Progenitor cell of endocrine pancreas (in vitro differentiated cells): ENCODE measurements at places on chromosomes 12 and 14.

- H3K27ac ChIP-seq: peak overlapping the region; percentile 81
- no peak for DNase-seq
- H3K36me3 ChIP-seq: peaks cover 36% of the 10 kb centered on the region
- H3K4me3 ChIP-seq: no peak overlapping the region
- peaks cover 22% of the 10 kb centered on the region for H3K4me1 ChIP-seq
- no peaks in the 10 kb centered on the region for H3K27me3 ChIP-seq
These were observed 8.1 kb downstream of the ZNF219 start for GRCh38 chr14:21090194-21090939.

DNA sequence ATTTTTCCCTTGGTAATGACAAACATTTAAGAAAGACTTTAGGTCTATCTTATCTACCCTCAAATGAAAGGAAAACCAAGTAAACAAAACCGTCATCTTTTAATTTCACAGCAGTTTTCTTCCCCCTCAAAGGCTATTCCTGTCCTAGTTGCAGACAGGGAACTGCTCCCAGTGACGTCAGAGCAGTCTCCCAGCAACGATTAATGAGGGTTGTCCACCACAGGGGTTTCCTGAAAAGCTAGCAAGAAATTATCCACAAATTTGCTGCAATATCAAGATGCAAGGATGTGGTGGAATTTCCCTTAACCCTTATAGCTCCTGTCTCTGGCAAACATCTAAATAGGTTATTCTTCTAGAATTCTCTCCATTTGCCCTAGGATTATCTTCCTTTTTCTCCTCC, 89.1 kb upstream of the STAC3 start:
- H3K36me3 ChIP-seq: peaks cover 9% of the 10 kb centered on the region
- H3K27ac ChIP-seq: peak overlapping the region; percentile 46
- peaks cover 21% of the 10 kb centered on the region for H3K4me1 ChIP-seq

GRCh38 chr12:66931091-66931490, 252.2 kb upstream of the GRIP1 start:
- peaks cover 12% of the 10 kb centered on the region for H3K4me1 ChIP-seq
- H3K4me3 ChIP-seq: no peak overlapping the region
- H3K36me3 ChIP-seq: no peaks in the 10 kb centered on the region
- no peak for DNase-seq
- H3K27me3 ChIP-seq: no peaks in the 10 kb centered on the region
- H3K27ac ChIP-seq: no peak overlapping the region

DNA sequence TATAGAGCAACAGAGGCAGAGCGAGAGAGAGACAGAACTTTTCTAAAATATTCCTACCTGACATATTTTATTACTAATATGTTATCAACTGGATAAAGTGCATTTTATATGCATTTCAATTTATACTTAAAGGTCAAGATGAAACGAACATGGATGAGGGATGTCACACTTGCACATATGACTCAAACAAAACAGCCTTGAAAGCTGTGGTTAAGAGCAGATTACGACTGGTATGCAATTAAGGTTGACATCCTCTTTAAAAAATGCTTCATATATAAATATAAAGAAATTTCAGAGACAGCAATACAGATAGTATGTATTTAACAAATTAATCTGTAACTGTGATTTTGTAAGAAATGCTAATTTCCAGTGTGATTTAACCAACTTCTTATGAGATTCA, 52.5 kb downstream of the LMO3 start:
- no peak for DNase-seq
- no peak overlapping the region for H3K27ac ChIP-seq
- no peaks in the 10 kb centered on the region for H3K27me3 ChIP-seq
- peaks cover 12% of the 10 kb centered on the region for H3K36me3 ChIP-seq
- H3K4me1 ChIP-seq: peaks cover 8% of the 10 kb centered on the region

- H3K27me3 ChIP-seq: peaks cover 32% of the 10 kb centered on the region
- DNase-seq: no peak
- no peaks in the 10 kb centered on the region for H3K36me3 ChIP-seq
- peaks cover 2% of the 10 kb centered on the region for H3K4me1 ChIP-seq
- H3K4me3 ChIP-seq: no peak overlapping the region
These were observed 46.9 kb downstream of the PRMT8 start for GRCh38 chr12:3537719-3538465.

DNA sequence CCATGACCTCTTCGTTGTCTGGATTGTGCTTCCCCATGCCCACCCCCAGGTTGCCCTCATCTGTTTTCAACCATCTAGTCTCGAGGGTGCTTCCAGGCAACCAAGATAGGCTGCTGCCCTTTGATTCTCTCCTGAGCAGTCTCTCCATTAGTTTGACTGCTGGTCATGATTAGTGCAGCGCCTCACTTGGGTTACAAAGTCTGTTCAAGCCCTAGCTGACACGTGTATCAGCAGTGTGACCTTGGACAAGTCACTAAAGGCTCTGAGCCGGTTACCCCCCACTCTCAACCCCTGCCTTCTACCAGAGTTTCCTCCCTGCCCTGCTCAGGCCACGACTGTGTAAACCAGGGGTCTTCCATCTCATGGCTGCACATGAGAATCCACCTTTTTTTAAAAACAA, 185.3 kb upstream of the PWP1 start:
- H3K4me3 ChIP-seq: no peak overlapping the region
- DNase-seq: no peak
- H3K27me3 ChIP-seq: peaks cover 27% of the 10 kb centered on the region
- H3K4me1 ChIP-seq: no peaks in the 10 kb centered on the region
- H3K36me3 ChIP-seq: no peaks in the 10 kb centered on the region

- H3K27ac ChIP-seq: no peak overlapping the region
- H3K4me1 ChIP-seq: no peaks in the 10 kb centered on the region
- no peak overlapping the region for H3K4me3 ChIP-seq
- no peaks in the 10 kb centered on the region for H3K36me3 ChIP-seq
- H3K27me3 ChIP-seq: no peaks in the 10 kb centered on the region
These were observed 114.7 kb downstream of the SLC8A3 start for GRCh38 chr14:70073924-70074566.

DNA sequence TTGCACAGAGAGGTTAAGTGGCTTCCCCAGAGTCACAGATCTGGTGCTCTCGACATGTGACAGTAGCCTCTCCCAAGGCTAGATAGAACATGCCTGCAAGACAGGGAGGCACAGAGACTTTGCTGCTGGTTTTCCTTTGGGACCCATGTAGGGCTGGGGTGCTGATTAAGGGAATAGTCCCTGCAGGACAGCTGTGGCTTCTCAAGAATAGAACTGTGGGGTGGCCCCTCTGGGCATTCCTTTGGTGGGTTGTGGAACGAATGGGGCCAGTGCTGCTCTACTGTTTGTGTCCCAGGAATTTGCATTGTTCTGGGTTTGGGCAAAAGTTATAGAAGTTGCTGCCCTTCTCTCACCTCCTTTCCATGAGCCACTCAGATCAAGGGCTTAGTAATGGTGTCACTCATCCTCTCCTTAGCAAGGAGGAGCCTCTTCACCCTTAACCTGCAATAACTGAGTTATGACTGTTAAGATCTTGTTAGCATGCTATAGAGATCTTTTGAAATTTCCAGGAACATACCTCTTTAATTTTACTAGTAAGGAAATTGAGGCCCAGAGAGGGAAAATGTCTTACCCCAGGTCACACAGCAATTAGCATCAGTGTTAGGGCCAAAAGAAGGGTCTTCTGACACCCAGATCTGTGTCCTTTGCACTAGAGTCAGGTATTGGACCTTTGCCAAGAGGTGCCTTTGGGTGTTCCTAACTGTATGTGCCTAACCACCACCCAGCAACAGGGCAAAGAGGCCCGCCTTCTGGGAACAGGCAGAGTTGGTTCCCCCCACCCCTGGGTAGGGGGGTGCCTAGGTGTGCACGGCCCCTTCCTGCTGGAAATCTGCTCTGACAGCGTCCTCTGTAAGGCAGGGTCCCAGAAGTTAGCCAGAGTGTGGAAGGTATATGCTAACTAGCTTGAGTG, 31.4 kb downstream of the CD9 start:
- H3K4me1 ChIP-seq: peaks cover 27% of the 10 kb centered on the region
- DNase-seq: no peak
- no peak overlapping the region for H3K27ac ChIP-seq
- H3K27me3 ChIP-seq: peaks cover 21% of the 10 kb centered on the region
- no peaks in the 10 kb centered on the region for H3K36me3 ChIP-seq

- H3K4me3 ChIP-seq: no peak overlapping the region
- H3K27ac ChIP-seq: no peak overlapping the region
- no peak for DNase-seq
- peaks cover 14% of the 10 kb centered on the region for H3K27me3 ChIP-seq
- H3K36me3 ChIP-seq: no peaks in the 10 kb centered on the region
- no peaks in the 10 kb centered on the region for H3K4me1 ChIP-seq
These were observed 125.3 kb upstream of the PWP1 start for GRCh38 chr12:107560165-107560898.

DNA sequence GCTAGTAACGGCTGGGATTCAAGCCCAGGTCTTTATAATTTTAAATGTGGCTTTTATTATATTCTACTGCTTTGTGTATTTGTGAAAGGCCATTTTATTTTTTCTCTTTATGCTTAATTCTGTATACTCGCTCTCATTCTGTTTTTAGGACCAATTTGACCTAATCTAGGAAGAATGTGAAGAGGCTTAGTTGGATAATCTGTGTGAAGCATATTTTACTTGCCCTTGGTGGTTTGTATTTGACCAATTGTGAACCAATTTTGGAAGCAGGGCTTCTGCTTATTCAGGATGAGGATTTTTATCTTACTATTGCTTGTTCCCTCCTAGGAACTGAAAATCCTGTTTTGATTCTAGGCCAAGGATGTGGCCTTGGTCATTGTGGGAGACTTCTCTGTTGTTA, 113.1 kb downstream of the TTC6 start:
- peaks cover 13% of the 10 kb centered on the region for H3K4me1 ChIP-seq
- no peak for DNase-seq
- H3K4me3 ChIP-seq: no peak overlapping the region

DNA sequence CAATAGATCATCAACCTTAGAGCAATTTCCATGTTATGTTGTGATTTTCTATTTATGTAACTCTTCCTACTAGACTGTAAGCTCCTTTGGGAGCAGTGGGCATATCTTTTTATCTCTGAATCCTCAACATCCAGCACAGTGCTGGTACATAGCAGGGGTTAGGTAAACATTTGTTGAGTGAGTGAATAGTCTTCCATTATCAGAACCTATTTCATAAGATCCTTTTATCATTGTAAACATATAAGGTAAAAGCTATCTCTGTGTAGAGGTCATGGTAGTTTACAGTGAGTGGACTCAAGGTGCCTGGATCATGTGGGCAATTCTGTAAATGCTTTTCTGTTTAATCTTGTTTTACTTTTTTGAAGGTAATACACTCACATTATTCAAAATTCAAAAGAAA, 15.1 kb downstream of the FKBP11 start:
- peaks cover 16% of the 10 kb centered on the region for H3K4me1 ChIP-seq
- peak overlapping the region; percentile 11 for H3K27ac ChIP-seq
- H3K27me3 ChIP-seq: no peaks in the 10 kb centered on the region
- peaks cover 1% of the 10 kb centered on the region for H3K36me3 ChIP-seq
- no peak for DNase-seq

GRCh38 chr12:109582636-109583035, 9.0 kb downstream of the MVK start:
- H3K27ac ChIP-seq: no peak overlapping the region
- no peaks in the 10 kb centered on the region for H3K4me1 ChIP-seq
- H3K27me3 ChIP-seq: no peaks in the 10 kb centered on the region
- no peak overlapping the region for H3K4me3 ChIP-seq
- H3K36me3 ChIP-seq: peaks cover 5% of the 10 kb centered on the region

- H3K4me1 ChIP-seq: peaks cover 40% of the 10 kb centered on the region
- peaks cover 6% of the 10 kb centered on the region for H3K36me3 ChIP-seq
- DNase-seq: peak; percentile 33
- peak overlapping the region; percentile 91 for H3K27ac ChIP-seq
- no peaks in the 10 kb centered on the region for H3K27me3 ChIP-seq
These were observed 125.6 kb upstream of the FGD4 start for GRCh38 chr12:32273712-32274111.

GRCh38 chr12:91490667-91491311, 308.2 kb upstream of the DCN start:
- no peak overlapping the region for H3K27ac ChIP-seq
- no peaks in the 10 kb centered on the region for H3K4me1 ChIP-seq
- H3K4me3 ChIP-seq: no peak overlapping the region
- H3K27me3 ChIP-seq: no peaks in the 10 kb centered on the region
- no peak for DNase-seq
- H3K36me3 ChIP-seq: no peaks in the 10 kb centered on the region

- H3K4me1 ChIP-seq: peaks cover 12% of the 10 kb centered on the region
- peak overlapping the region; percentile 98 for H3K27ac ChIP-seq
- no peaks in the 10 kb centered on the region for H3K27me3 ChIP-seq
- DNase-seq: no peak
- peak overlapping the region; percentile 99 for H3K4me3 ChIP-seq
- peaks cover 8% of the 10 kb centered on the region for H3K36me3 ChIP-seq
These were observed 412 bp upstream of the SNW1 start for GRCh38 chr14:77761205-77761931.
